Inflammatory macrophage treated with lipopolysaccharide for 4 hours (primary cell): ENCODE measurements at places on chromosomes 2 and 18.

DNA sequence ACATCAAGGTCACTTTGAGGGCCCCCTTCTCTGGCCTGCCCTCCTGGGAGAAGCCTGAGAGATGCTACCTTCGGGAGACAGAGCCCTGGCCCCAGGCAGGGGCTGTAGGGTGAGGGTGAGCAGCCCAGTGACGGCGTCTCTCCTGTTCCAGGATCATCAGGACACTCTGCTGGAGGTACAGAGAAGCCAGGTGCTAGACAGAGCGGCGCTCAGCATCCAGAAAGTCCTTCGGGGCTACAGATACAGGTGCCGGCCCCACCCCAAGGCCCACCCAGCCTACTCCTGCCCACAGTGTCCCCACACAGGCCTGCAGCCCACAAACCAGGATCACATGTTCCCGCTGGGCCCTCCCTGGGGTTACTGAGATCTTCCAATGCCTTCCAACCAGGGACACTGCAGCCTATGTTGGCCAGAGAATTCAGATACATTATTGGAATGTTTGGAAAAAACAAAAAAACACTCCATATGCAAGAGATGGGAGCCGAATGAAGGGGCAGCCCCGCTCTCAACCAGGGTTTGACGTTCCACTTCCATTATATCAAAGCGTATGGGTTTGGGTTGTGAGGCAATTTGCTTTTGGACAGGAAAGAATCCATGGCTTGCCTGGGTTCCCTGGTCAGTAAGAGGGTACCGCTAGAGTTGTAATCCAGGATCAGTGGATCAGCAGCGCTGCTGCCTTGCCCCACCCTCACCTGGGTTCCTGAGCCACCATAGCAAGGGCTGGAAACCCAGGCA lies 49.5 kb upstream of the GPR17 start:
- no peak for DNase-seq

GRCh38 chr18:22175346-22175745 lies 6.0 kb downstream of the GATA6 start:
- DNase-seq, result no peak

DNA sequence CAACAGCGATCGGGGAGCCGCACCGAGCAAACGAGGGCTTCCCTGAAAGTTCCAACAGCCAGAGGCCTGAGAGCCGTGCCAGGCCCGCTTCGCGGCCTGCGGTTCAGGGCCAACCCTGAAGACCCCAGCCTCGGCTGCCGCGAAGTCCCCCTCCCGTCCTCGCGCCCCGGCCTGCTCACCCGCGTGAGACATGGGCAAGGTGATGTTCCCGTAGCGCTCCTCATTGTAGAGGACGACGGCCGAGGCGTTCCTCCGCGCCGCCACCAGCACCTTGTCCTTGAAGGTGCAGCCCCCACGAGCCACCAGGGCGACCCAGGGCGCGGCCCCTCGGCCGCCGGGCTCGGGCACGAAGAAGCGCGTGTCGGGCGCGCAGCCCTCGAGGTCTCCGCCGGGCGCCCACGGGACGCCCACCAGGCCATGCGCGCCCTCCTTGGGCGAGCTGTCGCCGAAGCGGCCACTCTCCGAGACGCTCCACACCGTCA lies 510 bp downstream of the RNF149 start:
- peak; percentile 30 for DNase-seq

DNA sequence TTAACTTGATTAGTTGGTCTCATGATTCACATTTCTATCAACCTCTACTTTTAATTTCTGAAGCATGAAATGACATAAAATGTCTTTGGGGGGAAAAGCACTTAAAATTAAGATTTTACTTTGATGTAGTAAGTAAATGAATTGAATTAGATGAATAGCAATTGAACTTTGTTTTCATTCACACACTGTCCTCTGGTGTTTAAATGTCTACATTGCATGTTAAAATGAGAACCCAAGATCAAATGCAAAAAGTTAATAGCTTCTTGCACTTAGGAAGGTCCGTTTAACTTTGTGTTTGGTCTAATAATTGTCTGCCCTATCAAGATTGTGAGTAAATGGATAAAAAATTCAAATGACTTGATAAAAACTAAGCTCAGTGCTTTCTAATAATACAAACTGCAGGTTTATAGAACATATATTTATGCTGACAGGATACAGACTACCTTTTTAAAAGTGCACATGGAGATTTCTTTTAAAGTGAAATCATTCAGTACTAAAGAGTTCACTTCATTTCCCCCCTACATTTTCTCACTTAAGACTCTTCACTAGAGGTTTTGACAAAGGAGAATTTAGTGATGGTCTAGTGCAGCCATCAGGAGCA lies 156.2 kb upstream of the NABP1 start:
- DNase-seq, result peak; percentile 39

- DNase-seq, result no peak
Observed at GRCh38 chr2:3313781-3314375, 63.7 kb downstream of the EIPR1 start.

- no peak for DNase-seq
Observed at GRCh38 chr2:58019229-58019628, 27.4 kb upstream of the VRK2 start.

DNA sequence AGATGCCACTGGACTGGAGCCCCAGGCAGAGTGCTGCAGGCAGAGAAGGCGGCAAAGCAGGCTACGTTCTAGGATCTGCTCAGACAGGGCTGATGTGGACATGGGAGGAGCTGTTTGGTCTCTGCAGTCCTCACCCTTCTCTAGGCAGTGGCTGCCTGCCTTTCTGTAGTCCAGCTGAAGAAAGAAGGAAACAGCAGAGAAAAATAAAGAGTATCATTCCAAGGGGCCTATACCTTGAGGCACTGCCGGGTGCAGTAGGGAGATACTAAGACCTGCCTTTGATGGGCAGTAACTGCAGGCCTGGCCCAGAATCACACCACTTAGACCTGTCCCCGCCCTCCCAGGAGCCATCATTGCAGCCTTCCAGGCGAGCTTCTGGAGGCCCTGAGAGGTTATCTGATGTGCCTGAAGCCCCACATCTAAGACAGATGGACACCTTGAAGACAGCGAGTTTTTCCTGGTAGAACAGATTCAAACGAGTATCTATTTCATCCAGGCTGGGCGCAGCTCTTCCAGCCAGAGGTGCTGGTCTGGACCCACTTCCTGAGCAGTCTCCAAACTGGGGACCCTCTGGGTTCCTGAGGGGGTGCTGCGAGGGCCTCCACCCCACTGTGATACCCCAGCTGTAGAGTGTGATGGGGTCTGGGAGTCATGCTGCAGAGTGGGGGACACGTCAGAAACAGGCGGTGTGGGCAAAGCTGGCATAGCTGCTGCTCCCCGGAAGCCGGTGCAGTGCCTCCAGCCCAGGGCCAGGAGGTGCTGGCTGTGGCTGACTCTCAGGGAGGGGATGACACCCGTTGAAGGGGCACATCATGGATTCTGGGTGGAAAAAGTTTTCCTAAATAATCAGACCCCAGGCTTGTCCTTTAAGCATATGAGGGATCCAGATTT lies 87.3 kb upstream of the OTOS start:
- no peak for DNase-seq

DNA sequence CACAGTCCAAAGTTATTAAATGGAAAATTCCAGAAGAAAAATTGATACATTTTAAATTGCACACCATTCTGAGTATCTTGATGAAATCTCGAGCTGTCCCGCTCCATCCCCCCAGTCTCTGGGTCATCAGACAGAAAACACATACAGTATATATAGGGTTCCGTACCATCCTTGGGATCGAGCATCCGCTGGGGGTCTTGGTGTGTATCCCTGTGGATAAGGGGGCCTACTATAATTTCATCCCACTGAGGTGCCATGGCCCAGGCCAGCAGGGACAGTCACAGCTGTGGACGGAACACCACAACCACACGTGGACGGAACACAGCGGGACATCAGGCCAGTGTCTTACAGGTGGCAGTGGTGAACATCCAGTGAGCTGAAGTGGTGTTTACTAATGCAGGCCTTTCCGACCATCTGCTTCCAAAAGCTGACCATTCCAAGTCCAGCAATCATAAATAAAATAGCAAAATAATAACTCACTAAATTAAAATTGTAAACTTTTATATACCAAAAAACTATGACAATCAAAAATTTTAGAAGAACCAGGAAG lies 14.0 kb downstream of the TWIST2 start:
- DNase-seq, result no peak

DNA sequence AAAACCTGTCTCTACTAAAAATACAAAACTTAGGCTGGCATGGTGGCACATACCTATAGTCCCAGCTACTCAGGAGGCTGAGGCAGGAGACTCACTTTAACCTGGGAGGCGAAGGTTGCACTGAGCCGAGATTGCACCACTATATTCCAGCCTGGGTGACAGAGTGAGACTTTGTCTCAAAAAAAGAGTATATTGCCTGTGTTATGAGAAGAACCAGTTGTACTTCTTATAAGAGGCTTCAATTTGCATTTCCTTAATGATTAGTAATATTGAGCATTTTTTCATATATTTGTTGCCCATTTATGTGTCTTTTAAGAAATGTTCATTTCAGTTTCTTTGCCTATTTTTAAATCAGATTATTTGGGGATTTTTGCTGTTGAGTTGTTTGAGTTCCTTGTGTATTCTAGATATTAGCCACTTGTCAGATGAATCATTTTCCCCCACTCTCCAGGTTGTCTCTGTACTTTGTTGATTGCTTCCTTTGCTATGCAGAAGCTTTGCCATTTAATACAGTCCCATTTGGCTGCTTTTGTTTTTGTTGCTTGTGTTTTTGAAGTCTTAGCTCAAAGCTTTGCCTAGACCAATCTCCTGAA lies 75.8 kb upstream of the LRPPRC start:
- no peak for DNase-seq

DNA sequence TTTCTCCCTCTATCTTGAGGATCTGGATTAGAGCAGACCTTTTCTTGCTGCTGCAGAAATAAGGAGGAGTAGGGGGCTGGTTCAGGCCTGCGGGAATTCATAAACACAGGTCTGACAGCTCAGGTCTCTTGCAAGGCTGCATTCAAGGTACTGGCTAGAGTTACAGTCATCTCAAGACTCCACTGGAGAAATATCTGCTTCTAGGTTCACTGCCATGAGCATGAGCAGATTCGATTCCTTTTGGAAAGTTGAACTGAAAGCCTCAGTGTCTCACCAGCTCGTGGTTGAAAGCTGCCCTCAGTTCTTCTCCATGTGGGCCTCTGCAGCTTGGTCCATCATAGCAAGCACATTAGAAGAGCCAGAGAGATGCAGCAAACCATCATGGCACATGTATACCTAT lies 124.4 kb upstream of the SETBP1 start:
- DNase-seq, result peak; percentile 19

- DNase-seq, result peak; percentile 32
Observed at GRCh38 chr18:3441290-3441689, 8.7 kb upstream of the TGIF1 start.

DNA sequence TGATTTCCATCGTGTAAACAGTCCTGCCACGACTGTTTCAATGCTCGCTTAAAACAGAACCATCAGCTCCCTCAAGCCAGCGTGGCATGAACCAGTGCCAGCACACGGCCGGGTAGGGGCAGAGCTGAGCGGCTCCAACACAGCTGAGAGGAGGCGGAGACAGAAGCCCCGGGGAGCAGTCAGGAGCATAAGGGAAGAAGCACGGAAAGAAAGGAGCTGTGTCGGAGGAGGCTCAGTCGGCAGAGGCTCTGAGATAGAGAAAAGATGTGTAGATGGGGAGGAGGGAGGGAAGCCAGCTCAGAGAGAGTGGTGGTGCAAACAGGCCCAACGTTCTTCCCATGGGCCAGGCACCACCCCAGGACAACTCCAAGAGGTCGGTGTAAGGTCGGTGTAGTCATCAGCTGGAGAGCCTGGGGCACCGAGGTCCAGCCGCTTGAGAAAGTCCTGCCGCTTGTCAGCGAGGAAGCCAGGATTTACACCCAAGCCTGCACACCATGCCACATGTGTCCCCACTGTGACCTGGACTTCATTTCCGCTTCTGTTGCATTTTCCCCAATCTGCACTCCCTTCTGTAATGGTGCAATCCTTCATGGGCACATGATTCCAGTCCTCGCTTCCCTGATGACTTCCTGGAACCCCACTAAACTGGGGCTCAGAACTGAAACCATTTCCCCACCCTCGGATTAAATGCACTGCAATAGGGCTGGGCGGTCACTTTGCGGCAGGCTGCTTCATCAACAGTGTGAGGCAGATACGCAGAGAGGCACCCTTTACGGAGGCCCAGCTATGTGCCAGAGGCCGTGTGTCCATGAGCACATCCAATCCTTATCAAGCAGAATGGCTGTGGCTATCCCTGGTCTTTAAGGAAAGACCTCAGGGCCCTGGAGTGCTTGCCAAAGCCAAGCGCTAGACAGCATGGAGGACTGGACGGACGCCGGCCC lies 43.5 kb downstream of the CYP27C1 start:
- peak; percentile 82 for DNase-seq

DNA sequence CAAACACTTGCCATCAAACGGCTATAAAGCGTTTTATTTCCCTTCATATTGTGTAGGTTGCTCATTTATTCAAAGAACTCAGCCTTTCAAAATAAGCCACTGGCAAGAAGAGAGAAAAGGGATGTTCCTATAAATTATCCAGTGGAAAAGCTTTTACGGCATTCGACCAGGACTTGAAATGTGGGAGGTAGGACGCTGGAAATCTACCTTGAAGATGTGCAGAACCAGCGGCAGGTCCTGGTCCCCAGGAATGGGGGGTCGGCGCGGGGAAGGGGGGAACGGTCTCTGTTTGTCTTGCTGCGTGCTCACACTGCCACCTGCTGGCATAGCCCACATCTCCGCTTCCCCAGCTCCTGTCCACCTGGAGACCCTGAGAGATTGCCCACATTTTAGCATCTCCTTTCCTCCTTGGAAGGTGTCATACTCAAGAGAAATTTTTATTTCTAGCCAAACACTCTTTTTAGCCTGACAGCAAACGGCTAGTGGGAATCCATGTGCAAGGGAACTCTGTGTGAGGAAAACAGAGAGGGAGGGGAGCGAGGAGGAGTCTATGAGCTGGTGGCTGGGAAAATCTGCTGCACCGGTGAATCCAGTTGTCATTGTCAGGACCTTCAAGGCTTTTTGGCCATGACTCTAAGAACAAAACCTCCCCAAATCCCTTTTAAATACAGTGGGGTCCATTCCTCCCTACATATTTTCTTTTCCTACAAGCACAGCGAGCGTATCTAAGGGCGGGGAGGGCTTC lies 349.0 kb upstream of the PKDCC start:
- peak; percentile 5 for DNase-seq

DNA sequence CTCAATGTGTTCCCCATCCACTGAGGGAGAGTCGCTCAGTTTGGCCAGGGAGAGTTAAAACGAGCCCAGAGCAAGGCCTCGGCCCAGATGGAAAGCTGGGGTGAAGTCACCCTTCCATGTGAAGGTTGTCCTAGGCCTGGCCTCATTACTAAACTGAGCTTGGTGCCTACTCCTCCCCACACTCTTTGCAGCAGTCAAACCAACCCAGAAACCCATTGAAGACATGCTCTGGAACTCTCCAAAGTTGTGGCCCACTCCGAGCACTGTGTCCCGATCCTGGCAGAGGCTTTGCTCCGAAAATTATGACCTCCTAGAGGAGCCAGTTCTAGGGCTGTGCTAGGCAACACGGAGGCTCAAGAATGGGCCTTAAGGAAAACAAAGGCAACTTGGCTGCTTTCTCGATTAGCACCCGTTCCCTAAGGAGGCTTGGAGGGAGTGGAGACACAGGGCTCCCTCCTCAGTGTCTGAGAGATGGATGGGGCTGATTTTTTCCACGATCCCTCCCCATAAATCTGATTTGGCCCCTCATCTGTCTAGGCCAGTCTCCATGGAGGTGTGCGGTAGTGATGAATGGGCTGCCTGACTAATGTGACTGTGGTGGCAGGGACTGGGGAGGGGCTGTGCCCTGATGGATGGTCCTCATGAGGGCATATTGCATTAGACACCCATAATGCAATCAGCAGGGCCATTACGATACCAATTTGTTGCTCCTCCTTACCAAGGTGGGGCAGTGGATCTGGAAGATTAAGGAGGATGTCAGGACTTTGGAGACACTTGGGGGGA lies 11.7 kb upstream of the CYP26B1 start:
- no peak for DNase-seq

- DNase-seq, result peak; percentile 64
Observed at GRCh38 chr2:109275120-109276012, 146.4 kb downstream of the SH3RF3 start.
